Activated effector memory CD4-positive, alpha-beta T cell treated with Interleukin-2 at 50 U/mL for 16 hours (primary cell): ENCODE measurements at places on chromosomes 5 and 9.

- DNase-seq = no peak
Observed at GRCh38 chr9:120363697-120364096, 216.3 kb downstream of the CDK5RAP2 start.

DNA sequence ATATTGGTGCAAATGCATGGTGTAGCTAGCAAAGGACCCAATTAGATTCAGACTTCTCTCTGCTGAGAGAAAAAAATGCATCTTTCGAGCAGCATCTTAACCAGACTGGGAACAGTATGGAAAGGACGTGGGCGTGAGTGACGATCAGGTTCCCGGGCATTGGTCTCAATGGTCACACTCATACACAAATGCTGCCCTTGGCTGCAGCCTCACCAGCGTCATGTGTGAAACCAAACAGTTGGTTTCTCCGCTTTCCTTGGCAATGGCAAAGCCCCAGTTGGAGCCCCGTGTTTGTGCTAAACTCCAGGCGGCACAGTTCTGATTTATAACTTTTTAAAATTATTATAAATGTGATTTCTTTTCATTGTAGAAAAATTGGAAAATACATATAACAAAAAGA is 237.8 kb downstream of the SEC61B start:
- DNase-seq = no peak

- DNase-seq = no peak
Observed at GRCh38 chr5:77607324-77607723, 31.2 kb downstream of the OTP start.

DNA sequence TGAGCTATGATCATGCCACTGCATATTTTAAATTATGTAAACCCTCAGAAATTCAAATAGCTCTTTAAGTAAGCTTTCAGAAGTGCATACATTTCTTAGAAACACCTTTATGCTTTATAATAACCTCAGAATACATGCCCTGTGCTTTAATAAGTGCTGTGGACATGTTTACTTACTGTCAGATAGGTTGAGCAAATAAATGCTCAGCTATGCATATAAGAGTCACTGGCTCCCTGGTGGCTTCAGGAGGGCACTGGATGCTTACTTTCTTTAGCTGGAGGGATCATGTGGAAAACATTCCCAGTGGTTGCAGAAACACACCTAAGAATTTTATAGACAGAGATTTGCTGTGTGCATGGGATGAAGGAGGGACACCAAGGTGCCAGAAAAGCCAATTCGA is 74.4 kb downstream of the PDE6A start:
- DNase-seq = no peak

DNA sequence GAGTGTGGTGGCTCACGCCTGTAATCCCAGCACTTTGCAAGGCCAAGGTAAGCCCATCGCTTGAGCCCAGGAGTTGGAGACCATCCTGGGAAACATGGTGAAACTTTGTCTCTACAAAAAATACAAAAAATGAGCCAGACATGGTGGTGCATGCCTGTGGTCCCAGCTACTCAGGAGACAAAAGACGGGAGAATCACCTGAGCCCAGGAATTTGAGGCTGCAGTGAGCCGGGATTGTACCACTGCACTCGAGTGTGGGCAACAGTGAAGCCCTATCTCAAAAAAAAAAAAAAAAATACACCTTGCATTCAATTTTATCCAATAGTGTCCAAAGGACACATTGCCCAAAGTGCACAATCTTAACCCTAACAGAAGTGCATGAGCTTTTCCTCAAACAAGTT is 372.8 kb downstream of the CDH12 start:
- DNase-seq = no peak

- DNase-seq = no peak
Observed at GRCh38 chr9:32703635-32704034, 68.2 kb upstream of the TAF1L start.

DNA sequence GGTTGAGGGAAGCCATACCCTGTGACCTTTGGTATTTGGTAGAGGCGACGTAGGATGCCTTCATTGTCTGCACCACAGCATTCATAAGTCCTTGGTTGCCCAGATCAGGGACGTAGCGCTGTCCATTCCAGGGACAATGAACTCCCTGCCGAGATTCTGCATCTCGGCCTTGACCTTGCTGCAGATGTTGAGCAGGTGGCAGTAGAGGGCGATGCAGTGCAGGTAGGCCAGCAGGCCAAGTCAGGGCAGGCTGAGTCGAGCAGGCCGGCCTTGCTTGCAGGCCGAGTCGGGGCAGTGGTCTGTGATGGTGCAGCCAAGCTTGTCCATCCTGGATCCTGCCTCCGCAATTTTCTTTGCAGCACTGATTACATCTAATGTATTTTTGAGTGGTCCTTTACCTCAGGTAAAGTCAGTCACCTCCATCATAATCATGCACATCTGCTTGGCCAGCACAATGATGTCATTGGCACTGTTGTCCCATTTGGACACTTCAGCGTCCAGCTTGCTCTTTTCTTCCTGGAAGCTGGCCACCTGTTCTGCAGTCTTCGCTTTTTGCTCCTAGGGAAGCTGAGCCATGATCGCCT is 93.4 kb upstream of the CCDC112 start:
- DNase-seq = no peak

GRCh38 chr5:137395011-137395755 is 103.9 kb downstream of the SPOCK1 start:
- DNase-seq = no peak

GRCh38 chr5:166992874-166993722 is 1298.3 kb upstream of the WWC1 start:
- no peak for DNase-seq

- DNase-seq = no peak
Observed at GRCh38 chr9:20043035-20043434, 254.2 kb upstream of the SLC24A2 start.

GRCh38 chr5:36683821-36684434 is 77.5 kb downstream of the SLC1A3 start:
- no peak for DNase-seq

DNA sequence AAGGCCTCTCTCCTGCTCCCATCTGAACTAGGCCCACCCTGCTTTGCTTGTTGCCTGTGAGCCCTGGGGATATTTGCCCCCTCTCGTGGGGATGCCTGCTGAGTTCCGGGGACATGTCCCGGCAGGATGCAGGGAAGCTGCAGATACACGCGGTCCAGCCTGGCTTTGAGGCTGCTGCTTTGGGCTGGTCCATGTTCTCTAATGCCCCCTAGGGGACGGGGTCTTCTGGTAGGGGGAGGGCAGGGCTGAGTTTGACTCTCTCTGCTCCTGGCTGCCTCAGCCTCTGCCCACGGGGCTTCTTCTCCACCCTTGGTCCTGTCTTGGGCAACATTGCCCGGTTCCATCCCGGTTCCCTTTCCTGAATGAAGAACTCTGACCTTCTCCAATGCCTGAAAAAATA is 84.9 kb upstream of the ASS1 start:
- no peak for DNase-seq

DNA sequence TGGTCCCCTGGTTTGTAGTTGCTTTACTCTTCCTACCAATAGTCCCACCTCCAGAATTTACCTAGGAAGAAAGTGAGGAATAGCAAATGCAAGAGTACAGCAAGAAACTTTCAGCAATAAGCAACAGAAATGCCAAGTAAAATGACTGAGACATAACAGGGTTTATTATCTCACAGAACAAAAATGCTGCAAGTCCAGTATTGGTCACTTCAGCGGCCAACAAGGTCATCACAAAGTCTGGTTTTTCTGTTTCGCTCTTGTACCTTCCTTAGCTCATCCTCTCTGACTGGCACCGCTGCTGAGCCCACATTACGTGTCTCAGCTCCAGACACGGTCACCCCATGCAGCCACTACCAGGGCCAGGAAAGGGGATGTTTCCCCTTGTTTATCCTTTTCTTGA is 82.7 kb downstream of the RFK start:
- no peak for DNase-seq

- no peak for DNase-seq
Observed at GRCh38 chr9:88725300-88726019, 190.5 kb downstream of the NXNL2 start.

DNA sequence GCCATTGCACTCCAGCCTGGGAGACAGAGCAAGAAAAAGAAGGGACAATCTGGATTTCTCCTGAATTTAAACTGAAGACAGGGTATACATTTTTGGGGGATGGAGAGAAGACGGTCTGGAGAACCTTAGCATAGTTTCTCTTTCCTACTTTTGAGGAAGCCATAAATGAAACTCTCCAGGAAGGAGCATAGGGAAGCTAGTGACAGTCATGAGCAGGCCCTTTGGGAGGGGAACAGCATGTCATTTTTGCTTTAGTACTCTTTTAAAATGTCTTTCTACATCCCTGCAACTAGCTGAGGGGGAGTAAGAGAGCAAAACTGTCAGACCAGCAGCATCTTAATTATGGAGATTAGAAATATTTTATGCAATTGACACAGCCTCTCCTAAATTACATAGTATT is 8.2 kb upstream of the SLC44A1 start:
- DNase-seq = no peak

DNA sequence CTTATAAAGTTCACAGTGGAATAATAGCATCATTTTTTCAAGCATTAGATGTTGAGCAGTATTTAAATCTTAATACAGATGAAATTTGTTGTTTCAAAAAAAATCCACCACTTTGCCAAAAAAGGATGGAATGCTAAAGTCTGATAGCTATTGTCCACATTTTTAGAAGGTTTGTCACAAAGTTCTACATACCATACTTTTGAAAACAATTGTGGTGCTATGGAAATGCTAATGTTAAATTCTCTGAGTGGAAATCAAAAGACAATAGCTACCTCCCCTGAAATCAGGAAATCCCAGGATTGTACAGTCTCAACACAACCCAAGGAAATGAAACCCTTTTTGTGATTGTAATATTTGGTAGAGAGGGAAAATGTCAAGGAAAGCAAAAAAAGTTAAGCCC is 19.3 kb upstream of the GRAMD2B start:
- DNase-seq = no peak

DNA sequence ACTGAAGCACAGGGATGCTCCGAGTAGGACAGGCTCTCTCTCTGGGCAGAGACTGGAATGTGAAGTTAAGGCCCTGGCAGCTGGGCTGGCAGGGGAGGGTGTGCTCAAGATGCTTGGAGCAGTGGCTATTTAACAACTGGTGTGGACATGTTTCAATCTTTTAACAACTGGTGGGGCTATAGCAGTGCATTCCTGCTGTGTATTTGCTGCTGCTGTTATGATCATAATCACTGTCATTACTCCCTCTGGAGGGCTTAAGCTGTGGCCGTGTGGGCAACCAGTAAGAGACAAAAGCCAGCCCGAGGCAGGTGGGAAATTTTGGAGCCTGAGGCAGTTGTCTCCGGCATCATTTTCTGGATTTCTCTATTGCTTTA is 33.3 kb upstream of the PTGS1 start:
- no peak for DNase-seq

GRCh38 chr9:87725356-87725899 is 491 bp upstream of the CTSL start:
- DNase-seq = no peak

GRCh38 chr9:21754741-21755140 is 47.7 kb upstream of the MTAP start:
- no peak for DNase-seq

DNA sequence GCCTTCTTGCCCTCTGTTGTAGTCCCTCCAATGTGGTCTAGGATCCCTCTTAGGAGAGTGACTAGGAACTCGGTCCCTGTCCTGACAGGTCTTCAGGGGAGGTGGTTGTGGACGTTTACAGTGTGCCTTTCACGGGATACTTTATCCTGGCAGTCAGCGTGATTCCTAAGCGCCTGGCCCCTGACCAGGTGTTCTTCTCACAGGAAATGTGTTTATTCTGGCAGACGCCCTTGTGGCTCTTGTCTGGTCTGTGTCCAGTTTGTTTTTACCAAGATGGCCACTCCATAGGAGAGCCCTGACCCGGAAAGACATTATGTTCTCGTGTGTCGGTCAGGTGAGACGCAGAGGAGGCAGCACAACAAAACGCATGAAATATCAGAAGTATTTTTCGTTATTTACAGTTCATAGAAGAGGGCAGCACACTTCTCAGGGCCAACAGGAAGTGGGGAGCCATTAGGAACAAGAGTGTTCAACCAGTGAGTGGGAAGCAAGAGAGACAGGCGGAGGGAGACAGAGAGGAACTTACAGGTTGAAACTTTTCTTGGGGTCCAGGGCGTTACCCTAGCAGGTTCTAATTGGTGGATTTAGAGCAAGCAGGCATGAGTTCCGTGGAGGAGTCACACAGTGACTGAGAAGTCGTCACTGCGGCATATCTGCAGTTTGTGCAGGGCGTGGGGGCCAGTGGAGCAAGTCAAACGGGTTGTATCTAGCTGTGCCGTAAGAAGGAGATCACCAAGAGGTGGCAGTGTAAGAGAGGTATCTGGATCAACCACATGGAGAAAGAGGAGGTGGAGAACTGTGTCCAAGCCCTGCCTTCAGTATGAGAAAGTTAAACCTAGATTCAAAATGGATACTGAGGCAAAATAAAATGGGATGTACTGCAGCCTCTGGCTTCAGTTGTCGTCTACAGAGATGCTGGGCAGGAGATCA is 412.9 kb downstream of the ZSWIM6 start:
- no peak for DNase-seq
